ENCODE measurements at places on chromosomes 1 and 21.

GRCh38 chr1:213987422-213987926, 299 bp upstream of the PROX1 start:
- DNase-seq, result no peak

DNA sequence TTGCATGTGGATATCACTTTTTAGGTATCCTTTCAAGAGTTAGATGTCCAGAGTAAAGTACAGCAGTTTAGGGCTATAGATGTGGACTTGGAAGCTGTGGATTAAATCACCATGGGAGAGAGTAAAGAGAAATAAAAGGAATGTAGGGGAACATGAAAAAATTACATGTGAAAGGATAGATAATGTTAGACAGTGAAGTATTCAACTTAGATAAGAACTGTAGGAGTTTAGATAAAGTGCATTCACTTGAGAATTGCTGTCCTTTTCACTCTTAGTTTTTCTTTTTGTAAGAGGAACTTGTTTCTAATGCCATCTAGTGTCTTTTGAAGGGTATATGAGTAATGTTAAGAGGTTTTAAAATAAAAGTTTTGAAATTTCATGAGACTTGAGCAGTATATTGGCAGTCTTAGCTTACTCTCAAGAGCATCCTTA, 40.1 kb downstream of the MAST2 start:
- DNase-seq, result no peak

- no peak for DNase-seq
These were observed 162.5 kb upstream of the SGIP1 start for GRCh38 chr1:66371233-66372005.

GRCh38 chr1:29409616-29410015, 173.3 kb downstream of the PTPRU start:
- no peak for DNase-seq

DNA sequence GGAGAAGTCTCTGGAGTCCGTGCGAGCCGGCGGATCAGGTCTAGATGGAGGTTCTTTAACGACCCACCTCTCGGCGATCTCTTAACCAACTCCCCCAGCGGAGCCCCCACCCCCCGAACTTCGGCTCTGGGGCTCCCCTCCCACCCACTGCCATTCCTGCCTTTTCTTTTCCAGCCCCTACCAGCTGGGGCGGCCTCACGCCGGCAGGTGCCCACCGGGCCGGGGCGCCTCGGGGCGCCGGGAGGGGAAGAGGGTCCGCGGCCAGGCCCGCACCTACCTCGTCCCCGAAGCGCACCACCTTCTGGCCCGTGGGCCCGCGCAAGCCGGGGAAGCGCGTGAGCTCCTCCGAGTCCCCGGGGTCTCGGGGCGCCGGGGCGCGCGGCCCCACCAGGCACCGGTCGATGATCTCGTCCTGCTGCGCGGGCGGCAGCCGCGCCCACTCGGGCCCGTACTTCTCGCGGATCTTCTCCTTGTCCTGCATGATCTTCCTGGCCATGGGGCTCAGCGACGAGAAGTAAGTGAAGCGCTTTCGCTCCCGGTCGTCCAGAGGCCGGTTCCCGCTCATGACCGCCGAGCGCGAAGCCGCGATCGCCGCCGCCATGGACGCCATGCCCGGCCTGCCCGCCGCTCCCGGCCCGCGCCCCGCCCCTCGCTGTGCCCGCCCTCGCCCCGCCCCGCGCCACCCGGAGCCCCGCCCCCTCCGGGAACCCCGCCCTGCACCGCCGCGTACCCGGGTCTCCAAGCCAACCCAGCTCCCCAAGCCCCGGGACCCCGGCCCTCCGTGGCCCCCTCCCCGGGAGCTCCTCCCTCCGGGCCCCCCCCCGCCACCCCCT, at the start of gene C1orf198:
C1orf198 (minus strand) TSS at position 619 of the 833 bp plus-strand sequence; CDS start at position 610, 9 bp downstream.
- peak; percentile 60 for DNase-seq

- DNase-seq, result peak; percentile 1
These were observed 1.1 kb downstream of the ERO1B start for GRCh38 chr1:236280438-236281197.

- peak; percentile 5 for DNase-seq
These were observed 208.8 kb downstream of the KIF26B start for GRCh38 chr1:245363461-245364200.

GRCh38 chr21:35475762-35476161, 426.7 kb upstream of the RUNX1 start:
- DNase-seq, result no peak

DNA sequence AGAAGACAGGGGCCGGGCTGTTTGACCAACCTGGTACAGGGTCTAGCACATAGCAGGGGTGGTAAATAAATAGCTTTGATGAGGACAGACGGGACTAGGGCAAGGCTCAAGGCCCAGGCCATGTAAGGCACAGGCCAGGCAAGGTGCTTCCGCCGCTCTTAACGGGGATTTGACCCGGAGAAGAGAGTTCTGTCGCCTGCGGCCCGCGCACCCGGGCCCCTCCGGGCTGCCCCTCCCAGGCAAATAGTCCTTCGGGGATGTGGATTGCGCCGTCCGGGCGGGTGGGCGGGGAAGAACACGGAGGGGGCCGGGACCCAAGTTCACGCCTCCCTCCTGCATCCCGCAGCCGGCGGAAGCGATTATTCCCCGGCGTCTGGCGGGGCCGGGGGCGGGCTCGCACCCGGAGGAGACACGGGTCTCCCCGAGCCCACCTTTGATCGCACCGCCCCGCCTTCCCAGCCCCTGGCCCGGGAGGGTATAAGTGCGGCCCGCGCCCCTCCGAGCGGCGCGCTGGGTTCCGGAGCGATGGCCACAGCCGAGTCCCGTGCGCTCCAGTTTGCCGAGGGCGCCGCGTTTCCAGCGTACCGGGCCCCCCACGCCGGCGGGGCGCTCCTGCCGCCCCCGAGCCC, at the start of gene MIXL1:
MIXL1 (plus strand) TSS at position 508 of the 629 bp plus-strand sequence; CDS start at position 526, 18 bp downstream.
- no peak for DNase-seq

- DNase-seq, result no peak
These were observed 64.4 kb downstream of the UMODL1 start for GRCh38 chr21:42135386-42136052.

- DNase-seq, result no peak
These were observed 207.7 kb upstream of the GJB5 start for GRCh38 chr1:34547046-34547674.

GRCh38 chr1:4805987-4806386, 151.6 kb downstream of the AJAP1 start:
- no peak for DNase-seq

DNA sequence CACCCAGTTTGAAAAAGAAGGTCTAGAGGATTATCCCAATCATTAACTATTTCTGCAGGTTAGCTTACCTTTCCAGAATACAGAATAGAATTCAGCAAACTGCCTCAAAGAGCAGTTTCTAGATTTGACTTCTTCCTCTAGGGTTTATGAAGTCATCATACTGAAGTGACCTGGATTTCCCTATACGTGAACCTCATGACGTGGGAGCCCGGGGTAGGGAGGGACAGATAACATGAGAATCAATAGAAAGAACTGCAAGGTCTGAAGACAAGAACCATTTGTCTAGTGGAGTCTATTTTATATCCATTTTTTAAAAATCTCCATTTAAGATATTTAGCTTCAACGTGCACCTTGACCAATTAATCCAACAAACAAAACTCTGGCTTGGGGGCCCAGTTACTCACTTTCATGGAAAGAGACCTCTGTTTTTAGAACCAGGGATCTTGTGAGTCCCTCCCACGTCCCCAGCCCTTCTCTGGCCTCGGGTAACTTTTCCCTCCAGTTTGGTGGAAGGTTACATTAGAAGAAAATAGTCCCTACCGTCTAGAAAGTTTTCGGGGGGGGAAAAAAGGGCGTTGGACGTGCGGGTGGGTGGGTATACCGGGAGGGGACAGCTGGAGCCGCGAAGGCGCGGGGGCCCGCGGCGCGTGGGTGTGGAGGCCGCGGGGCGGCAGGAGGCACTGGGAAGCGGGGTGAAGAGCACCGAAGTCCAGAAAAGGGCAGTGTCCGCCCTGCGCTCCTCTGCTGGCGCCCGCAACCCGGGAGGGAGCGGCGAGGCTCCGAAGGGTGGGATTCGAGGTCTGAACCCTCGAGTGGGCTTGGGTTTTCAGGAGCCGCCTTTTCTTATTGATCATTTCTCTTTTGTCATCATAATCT, 13.8 kb upstream of the POGZ start:
- DNase-seq, result no peak

GRCh38 chr1:196461521-196461920, 146.7 kb downstream of the KCNT2 start:
- no peak for DNase-seq

- no peak for DNase-seq
These were observed 3.2 kb downstream of the IL23R start for GRCh38 chr1:67169496-67169895.

GRCh38 chr1:7050751-7051665, 265.8 kb downstream of the CAMTA1 start:
- no peak for DNase-seq

DNA sequence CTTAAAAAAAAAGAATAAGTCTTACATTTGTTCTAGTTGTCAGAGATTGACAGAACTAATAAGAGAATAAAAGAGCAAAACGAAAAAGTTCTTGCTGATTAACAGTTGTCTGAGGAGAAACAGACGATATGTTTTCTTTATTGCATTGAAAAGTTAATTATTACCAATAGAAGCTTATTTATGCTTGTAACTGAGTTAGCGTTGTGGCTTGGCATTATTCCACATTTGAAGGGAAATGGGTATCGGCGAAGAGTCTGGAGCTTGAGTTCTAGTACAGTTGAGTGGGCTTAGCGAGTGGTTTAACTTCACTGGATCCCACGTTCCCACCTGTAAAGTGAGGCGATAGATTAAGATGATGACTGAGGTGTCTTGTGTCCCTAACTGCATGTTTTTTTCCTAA, 109.0 kb downstream of the SDCCAG8 start:
- DNase-seq, result no peak

GRCh38 chr21:32007456-32007855, 134.6 kb downstream of the HUNK start:
- DNase-seq, result no peak

DNA sequence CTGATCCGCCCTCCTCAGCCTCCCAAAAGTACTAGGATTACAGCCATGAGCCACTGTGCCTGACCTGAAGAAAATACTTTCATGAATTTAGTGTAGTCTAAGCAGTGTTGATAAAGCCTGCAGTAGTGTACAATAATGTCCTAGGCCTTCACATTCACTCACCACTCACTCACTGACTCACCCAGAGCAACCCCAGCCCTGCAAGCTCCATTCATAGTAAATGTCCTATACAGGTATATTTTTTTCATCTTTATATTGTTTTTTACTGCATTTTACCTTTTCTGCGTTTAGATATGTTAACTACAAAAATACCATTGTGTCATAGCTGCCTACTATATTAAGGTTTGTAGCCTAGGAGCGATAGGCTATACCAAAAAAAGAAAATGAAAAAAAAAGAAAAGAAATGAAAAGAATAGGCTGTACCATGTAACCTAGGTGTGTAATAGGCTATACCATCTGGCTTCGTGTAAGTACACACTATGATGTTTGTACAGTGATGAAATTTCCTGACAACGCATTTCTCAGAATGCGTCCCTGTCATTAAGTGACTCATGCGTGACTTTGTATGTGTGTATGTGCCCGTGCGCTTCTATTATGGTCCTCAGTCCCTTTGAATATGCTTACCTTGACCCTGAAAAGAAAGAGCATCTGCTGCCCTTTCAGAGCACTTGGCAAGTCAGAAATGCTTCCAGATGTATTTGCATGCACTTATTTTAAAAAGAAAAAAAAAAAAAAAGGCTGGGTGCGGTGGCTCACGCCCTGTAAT, 9.2 kb upstream of the SLAMF8 start:
- no peak for DNase-seq

DNA sequence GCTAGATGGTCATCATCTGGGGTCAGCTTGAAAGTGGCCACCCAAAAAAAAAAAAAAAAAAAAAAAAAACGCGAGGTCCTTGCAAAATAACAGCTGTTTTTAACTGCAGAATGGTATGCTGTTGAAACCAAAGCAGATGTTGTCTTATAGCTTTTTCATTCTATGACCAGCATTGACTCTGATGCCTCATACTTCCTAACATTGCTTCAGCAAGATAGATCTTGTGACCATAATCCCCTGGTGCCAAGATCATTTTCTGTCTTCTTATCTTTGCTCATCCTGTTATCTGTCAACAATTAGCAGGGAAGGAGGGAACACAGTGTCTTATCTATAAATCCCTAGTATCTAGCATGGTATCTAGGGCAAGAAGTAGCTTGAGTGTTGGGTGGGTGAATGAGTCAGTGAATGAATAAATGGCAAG, 181.5 kb downstream of the PLPP3 start:
- no peak for DNase-seq

- DNase-seq, result no peak
These were observed 34.0 kb downstream of the FH start for GRCh38 chr1:241485554-241485992.

GRCh38 chr1:85289207-85289847, 12.9 kb upstream of the BCL10 start:
- DNase-seq, result no peak
